ENCODE measurements at places on chromosomes 1 and 21. TPM values are rescaled to one million over a fixed set of nuclear protein-coding genes. Genes with fewer than 3 reads are reported as not detected.

DNA sequence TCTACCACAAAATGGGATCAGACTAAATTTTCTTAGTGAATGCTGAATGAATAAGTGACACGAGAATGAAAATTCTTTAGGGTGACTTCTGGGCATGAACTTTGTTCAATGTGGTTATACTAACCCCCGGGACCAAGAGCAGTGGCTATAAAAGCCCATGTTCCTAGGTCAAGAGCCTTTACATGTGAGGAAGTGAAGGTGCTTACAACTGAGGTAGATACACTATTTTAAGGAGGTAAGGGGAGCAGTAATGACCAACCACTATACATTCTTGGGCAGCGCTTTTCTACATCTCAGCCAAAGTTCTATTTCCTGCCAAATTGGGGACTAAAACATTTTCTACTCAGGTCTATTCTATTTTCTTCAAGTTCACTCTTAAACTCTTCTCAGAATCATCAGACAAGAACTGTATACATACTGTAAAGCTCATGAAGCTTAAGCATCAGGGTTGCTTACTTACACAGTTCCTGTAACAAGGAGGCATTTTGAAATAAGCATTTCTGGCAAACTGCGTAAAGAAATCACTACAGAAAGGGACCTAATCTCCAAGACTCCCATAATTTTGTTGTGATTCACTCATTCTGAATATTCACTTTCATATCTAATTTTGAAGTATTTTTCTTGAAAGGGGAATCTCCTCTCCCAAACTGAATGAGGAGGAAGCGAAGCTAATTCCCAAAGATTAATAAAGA, 8.5 kb upstream of the ARHGAP29 start:
- ATAC-seq: no peak

DNA sequence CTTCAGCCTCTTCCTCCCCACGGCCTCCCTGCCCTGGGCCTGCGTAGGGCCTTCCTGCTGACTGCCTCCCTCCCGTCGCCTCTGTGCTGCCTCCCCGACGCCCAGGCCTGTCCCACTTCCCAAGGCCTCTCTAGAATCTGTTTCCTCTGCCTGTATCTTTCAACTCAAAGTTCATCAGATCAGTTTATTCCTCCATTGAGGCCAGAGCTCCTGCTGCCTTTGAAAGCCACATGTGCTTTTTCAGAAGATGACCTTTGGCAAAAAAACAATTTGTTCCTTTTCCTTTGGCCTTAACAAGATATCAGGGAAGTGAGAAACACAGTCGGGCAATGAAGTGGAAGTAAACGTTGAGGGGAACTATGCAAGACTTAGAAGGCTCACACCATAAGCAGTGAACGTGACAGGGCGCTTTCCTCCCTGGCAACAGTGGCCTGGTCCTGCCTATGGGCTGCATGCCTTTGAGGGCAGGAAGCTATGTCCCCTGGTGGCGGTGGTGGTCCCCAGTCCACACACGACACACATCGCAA, 85.9 kb downstream of the PSMG1 start:
- no peak for ATAC-seq

Gene PTPN14
- 0.66 TPM for total RNA-seq

Gene TCEA3
- total RNA-seq: 1.3 TPM

Data from activated T-helper 17 cell treated with anti-CD3 and anti-CD28 coated beads, Interleukin-2, amount 50 U/mL, for 72 hours (primary cell).